Glutamatergic neuron (in vitro differentiated cells): ENCODE measurements at places on chromosomes 13 and 19.

GRCh38 chr19:47081095-47081494, 32.5 kb downstream of the ZC3H4 start:
- DNase-seq: no peak

GRCh38 chr13:66842766-66843165, 387.4 kb downstream of the PCDH9 start:
- no peak for DNase-seq

GRCh38 chr13:22848539-22849052, 332.2 kb upstream of the SGCG start:
- DNase-seq: peak; percentile 33

DNA sequence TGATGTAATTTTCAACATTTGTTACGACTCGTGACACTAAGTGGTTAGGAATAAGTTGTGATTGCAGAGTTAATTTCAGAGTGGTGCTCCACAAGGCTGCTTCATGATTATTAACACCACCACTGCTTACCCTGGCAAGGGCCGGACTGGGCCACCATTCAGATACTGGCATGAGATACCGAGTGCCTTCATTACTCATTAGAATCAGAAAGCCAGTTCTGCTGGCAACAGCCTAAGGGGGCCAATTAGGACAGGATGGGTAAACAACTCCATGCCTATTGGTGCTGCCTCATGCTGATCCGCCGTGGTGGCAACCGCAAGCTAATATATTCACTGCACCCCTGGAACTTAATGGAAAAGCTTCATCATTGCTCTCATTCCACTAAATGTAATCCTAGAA, 575.1 kb downstream of the EFNB2 start:
- no peak for DNase-seq

DNA sequence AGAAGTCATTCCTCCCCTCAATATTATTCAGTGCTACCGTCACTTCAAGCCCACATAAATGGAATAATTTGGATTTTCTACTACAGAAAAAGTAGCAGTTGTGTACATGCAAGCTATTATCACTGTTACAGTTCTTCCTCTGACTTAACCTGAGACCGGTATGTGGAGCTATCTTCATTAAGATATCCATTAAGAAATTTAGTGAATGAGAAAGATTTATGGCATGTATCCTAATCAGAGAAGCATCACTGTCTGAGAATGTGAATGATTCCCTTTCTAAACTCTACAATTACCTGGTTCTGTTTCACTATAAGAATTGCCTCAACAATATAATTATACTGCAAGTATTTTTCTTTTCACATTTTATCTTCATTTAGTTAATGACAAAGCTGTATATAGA, 278.7 kb downstream of the KLF5 start:
- DNase-seq: no peak

- no peak for DNase-seq
Measured at GRCh38 chr13:113607889-113608635, 23.5 kb downstream of the TFDP1 start.

DNA sequence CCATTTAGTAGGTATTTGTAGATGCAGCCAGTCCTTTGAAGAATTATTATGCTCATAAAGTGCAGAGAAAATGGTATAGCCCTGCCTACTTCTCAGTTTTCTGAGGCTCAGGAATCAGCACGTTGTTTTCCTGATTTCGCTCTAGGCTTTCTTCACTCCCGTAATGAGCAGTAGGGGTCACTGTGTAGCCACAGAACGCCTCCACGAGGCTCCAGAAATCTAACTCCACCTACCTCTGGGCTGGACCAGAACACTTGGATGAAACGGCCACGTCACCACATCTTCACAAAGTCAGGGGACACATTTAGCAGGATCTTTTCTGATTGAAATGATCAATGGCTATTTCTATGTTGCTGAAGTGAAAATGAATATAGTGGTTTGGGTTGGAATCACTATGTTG, 49.8 kb upstream of the GTF3A start:
- DNase-seq: peak; percentile 63

DNA sequence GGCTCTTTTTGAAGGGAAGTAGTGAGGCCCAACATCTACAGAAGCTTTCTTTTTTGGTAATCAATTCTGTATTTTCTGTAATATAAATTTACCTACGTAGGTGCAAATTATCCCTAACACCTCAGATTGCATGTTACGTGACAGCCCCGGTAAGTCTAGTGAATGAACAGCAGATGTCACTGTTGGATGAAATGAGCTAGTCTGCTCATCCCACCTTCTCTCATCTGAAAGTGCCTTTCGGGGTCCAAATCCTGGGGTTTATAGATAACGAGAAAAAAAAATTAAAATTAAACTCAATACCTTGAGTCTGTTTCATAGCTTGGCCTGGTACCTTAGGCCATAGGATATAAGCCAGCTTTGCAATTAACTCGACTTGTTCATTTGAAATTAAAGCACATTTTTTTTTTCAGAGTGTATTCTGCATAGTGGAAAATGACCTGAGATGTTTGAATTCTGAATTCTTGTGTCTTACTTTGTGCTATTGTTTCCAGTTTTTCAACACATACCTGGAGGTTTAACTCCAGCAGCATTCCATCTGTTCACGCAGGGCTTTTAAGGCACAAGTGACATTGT, 548.2 kb downstream of the GPC5 start:
- DNase-seq: no peak

- no peak for DNase-seq
Measured at GRCh38 chr19:9878511-9879196, 43.5 kb downstream of the PIN1 start.

DNA sequence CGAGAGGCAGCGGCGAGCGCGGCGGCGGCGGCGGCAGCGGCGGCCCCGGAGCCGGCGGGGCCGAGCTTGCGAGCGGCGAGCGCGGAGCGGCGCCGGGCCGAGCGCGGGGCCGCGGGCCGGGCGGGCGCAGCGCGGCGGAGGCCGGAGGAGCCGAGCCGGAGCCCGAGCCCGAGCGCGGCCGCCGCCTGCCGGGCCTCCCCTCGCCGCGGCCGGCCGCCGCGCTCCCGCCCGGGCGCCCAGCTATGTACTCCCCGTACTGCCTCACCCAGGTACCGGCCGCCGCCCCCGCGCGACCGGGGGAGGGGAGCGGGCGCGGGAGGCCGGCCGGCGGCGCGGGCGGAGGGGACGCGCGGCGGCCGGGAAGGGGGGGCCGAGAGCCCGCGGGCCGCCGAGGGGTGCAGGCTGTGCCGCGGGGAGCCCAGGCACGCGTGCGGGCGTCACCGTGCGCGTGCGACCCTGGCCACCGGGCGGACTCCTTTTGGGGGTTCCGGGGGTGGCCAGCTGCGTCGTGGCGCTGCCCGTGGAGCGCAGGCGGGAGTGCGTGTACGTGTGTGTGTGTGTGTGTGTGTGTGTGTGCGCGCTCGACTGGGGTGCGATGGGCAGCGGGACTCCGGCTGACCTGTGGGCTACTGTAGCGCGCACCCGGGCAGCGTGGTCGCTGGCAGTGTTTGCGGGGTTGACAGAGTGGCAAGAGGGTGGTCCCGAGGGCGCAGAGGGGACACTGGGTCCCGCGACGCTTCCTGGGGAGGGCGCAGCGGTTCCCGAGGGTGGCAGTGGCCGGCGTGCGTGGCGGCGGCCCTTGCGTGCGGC, 526 bp downstream of the NFIX start:
- DNase-seq: no peak

GRCh38 chr13:85521657-85522056, 277.6 kb downstream of the SLITRK6 start:
- no peak for DNase-seq

- DNase-seq: no peak
Measured at GRCh38 chr13:76759877-76760276, 126.3 kb downstream of the KCTD12 start.

DNA sequence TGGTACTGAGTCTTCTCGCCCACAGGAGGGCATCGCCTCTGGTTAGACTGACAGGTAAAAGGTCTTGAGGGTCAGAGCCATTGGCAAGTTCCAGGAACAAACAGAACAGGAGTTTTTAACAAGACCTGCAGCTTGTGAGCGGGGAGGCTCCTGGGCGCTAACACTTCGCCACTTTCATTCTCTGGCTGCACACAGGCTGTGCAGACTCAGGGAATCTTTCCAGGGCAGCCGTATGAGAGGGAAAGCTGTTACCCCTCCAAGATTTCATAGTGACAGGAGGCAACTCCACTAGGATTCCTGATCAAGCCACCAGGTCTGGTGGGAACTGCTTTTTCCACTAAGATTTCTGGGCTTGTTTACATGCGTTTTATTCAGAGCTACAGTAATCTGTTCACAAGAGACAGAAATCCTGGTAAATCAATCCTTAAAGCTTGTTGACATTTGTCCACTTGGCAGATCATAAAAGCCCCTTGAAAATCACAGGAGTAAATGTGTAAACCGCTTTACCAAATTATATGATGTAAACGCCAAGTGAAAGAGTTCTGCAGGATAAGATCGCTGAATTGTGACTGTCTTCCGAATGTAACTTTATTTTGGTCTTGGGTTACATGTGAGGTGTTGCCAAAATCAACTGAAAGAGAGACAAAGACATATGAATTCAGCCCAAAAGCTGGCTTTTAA, 190.6 kb downstream of the MZT1 start:
- no peak for DNase-seq

- DNase-seq: no peak
Measured at GRCh38 chr13:109924376-109924775, 138.0 kb upstream of the IRS2 start.

- DNase-seq: no peak
Measured at GRCh38 chr19:35622750-35623149, 6.1 kb upstream of the RBM42 start.

- DNase-seq: no peak
Measured at GRCh38 chr13:95447814-95448213, 104.7 kb upstream of the CLDN10 start.

- no peak for DNase-seq
Measured at GRCh38 chr13:95382411-95382810, 81.2 kb upstream of the ABCC4 start.

GRCh38 chr19:51572908-51573307, 1.8 kb downstream of the ZNF175 start:
- no peak for DNase-seq

GRCh38 chr19:38321646-38322196, 2.1 kb downstream of the KCNK6 start:
- DNase-seq: no peak

GRCh38 chr13:80655778-80656511, 315.0 kb upstream of the SPRY2 start:
- no peak for DNase-seq

DNA sequence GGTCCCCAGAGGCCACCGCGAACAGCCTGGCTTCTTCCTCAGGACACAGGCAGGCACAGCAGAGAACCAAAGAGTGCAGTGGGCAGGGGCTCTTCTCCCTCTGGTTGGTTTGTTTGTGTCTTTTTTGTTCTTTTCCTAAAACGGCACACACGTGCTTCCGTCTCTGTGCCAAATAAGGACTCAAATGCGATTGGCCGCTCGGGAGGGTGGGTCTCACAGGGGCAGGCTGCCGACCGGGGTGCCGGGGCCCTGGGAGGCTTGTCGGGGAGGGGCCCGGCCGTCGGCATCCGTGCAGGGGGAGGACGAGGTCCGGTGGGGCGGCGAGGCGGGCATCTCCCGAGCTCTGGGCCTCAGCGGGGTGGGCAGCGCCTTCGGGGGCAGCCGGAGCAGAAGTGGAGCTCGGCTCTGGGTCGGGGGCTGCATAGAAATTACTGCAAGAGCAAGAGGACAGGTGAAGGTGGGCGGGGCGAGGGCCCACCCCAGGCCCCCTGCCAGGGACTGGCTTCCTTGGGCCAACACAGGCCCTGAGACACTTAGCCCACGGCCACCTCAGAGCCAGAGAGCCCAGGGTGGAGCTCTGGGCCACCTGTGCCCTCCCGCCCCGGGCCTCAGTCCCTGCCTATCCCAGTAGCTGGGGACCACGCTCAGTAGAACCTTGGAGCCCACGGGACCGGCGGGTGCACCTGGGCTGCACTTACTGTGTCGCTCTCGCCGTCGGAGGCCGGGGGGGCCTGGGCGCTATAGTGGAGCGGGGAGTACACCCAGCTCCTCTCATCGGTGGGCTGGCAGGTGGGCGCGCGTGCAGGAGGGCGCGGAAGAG, 6.4 kb upstream of the CACTIN start:
- DNase-seq: no peak

- DNase-seq: no peak
Measured at GRCh38 chr19:38093587-38093986, 130.4 kb downstream of the DPF1 start.

GRCh38 chr19:20167651-20168122, 673 bp downstream of the ZNF486 start:
- no peak for DNase-seq

DNA sequence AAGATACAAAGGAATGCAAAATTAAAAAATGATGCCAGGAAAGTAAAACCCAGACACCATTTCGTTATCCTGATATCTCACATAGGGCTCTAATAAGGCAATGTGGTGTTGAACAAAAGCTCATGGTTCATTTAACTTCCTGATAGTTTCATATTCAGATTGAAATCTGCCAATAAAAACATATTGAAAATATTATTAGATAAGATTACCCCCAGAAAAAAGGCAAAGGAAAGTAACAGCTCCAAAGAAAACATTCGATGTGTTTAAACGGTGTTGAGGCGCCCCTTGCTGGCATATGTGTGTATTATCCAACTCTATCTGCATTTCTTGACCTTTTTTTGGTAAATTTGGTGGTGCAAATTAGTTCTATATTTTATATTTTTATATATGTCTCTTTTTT, 75.9 kb downstream of the ESD start:
- peak; percentile 50 for DNase-seq

DNA sequence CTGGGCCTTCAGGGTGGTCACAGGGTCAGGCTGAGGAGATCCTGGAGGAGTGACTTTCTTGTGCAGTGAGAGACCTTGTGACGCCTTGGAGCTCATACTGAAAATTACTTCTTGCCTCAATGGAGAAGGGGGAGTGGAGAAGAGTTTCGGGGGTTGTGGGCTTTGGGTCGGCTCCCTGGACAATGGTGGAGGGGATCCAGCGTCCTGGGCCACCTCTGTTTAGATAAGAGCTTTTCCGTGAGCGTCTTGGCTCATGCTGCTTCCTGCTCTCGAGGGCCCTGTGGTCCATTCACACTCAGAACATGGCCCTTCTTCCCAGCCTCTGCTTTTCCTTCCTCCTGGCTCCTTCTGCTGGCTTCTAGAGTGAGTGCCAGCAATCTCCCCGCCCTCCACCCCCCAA, 81.9 kb downstream of the FLT1 start:
- DNase-seq: no peak

DNA sequence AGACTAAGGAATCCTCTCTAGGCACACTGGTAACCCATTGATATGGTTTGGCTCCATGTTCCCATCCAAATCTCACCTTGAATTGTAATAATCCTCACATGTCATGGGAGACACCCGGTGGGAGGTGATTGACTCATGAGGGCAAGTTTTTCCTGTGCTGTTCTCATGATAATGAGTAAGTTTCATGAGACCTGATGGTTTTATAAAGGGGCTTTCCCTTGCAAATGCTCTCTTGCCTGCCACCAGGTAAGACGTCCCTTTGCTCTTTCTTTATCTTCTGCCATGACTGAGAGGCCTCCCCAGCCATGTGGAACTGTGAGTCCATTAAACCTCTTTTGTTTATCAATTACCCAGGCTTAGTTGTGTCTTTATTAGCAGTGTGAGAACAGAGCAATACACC, 81.4 kb upstream of the GPC6 start:
- DNase-seq: no peak

DNA sequence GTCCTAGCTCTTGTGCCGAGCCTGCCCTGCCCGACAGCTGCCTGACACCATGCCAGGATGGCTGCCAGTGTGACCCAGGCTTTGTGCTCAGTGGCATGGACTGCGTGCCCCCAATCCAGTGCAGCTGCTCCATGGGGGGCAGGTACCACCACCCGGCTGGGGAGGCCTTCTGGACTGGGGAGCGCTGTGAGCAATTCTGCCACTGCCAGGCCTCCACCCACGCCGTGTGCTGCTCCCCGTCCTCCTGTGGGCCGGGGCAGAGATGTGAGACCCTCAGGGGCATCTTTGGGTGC, 9.4 kb upstream of the FXYD3 start:
- DNase-seq: no peak
